Stimulated activated CD8-positive, alpha-beta memory T cell treated with anti-CD3 and anti-CD28 coated beads, Interleukin-15, amount 100 ng/mL, for 4 hours (primary cell): ENCODE measurements at places on chromosomes 6 and 20.

- no peak for DNase-seq
These were observed 68.0 kb upstream of the QKI start for GRCh38 chr6:163346497-163346961.

GRCh38 chr20:4978050-4978918 is 23.0 kb downstream of the SLC23A2 start:
- DNase-seq, result no peak

GRCh38 chr6:134819863-134820800 is 129.8 kb downstream of the ALDH8A1 start:
- no peak for DNase-seq

GRCh38 chr20:13291157-13291556 is 70.1 kb downstream of the ISM1 start:
- DNase-seq, result no peak

DNA sequence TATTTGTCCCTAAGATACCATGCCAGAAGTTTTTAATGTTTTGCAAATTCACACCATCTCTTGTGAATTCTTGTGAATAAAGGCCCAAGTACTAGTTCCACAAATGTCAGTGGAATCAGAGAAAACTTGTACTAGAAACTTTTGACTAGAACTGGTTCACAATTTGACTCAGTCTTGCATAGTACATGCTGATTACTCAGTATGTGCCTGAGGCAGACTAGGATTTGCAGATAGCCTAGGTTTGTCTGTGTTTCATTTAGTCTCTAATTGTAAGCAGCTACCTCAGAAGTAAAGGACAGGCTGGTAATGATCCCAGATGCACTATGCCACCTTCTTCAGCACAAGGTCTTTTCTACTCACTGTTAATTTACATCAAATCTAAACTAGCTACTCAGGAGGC is 34.2 kb upstream of the GSTA4 start:
- DNase-seq, result no peak

GRCh38 chr6:73349311-73349710 is 4.8 kb downstream of the DPPA5 start:
- no peak for DNase-seq

DNA sequence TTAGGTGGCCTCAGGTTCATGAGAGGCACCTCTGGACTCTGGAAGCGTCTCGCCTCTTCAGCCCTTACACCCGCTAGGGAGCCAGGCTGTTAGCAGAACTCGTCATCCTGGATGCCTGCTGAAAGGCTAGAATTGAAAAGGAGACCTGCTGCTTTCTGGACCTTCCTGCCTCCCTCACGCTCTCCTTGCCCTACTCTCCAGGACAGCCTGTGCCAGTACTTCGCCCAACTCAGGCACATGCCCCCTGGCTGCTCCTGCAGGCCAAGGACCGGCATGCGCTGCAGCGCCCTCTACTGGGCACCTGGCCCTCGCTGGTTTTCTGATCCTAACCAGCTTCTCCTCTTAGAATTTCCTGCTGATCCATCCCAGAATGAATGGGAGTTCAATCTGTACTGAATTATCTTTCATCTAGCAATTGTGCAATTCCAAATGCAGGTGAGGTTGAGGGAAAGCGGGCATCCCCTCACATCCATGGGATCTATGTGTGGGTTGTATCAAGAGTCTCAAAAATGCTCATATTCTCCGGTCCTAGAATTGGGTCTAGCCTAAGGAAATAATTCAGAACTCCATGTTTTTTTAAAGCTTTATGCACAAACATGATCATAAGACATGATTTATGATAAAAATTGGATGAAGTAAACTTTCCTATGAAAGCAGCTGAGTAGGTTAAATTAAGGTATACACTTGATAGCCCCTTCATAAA is 78.0 kb downstream of the PTPN1 start:
- peak; percentile 37 for DNase-seq

- no peak for DNase-seq
These were observed 90.9 kb upstream of the MLIP start for GRCh38 chr6:54020334-54020733.

- DNase-seq, result no peak
These were observed 468.7 kb upstream of the ID4 start for GRCh38 chr6:19368511-19368910.

- DNase-seq, result no peak
These were observed 329.0 kb upstream of the NRSN1 start for GRCh38 chr6:23797041-23797440.

DNA sequence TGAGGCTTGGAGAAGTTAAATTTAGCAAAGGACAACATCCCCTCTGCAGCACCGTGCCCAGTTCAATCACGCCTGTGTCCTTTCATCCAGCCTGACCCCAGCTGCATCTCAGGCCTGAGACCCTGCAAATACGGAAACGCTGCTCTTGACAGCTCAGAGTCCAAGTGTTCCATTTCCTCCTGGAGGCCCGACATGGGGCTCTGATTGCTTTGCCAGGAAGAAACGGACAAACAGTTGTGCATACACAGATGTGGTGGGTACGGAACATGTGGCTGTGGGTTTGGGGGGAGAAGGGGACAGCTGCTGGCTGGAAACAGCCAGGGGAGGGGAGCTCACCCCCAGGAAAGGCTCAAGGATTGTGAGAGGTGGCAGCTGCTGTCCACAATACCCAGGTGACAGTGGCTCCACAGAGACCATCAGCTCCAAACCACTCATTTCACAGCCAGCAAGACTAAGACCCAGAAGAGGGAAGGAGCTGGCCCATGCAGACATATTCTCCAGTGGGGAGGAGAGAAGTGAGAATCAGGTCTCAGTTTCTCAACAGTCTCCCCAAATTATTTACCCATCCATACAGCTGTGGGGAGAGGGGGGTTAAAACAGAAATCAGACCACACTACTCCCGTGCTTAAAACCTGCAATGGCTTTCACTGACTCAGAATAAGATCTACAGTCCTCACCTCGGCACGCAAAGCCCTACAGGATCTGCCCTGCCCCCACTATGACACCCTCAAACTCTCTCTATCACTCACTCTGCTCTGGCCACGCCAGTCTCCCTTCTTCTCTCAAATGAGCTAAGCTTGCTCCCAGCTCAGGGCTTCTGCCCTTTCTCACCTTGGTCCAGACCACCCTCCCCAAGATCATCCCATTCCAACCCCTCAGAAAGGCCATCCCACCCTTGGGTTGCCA is 89.1 kb downstream of the PREX1 start:
- DNase-seq, result no peak

DNA sequence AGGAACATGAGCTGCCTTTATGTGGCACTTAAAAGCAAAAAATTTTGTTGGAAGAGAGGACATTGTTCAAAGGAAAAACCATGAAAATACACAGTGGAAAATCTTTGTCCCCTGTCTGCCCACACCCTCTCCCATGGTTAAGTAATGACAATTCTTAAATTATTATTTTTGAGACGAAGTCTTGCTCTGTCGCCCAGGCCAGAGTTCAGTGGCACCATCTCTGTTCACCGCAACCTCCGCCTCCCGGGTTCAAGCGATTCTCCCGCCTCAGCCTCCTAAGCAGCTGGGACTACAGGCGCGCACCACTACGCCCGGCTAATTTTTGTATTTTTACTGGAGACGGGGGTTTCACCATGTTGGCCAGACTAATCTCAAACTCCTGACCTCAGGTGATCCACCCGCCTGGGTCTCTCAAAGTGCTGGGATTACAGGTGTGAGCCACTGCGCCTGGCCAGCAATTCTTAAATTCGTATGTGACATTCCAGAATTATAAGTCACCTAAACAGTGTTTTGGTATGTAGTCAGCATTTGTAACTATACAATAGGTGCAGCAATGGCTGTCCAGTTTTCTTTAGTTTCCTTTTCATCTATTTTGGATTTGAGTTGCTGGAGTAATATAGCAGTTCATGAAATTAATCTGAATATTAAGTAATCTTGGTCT is 636 bp upstream of the SSR1 start:
- DNase-seq, result no peak

DNA sequence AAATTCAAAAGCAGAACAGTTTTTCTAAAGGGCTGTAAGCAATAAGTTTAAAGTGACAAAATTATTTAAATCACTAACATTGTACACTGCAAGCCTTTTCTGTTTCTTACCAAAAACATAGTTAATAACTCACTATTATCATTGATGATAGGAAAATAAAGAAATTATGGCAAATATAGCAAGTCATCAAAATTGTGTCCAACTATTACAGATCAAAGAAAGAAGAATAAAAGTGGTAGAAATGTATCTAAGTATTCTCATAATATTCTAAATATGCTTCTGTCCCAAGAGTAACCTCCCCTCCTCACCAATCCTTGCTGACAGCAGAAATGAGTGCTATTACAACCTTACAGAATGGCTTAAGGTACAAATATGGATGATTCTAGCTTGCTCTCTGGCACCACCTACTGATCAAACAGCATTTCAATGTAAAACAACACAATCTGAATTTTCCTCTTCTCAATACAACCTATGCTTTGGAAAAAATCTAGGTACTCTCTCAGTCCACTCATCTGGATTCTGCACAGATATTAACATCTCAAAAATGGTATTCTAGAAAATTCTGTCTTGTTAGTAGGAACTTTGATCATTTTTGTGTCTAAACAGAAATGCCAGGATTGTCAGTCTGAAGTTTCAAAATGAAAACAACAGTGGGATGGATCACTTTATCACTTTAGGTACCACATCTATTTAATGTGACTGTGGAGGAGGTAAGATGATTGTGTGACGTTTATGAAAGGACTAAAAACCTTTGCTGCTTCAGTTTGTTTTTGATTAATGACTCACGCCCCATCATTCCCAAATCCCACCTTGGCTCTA is 40.9 kb downstream of the ZFP64 start:
- no peak for DNase-seq

GRCh38 chr6:101777646-101778045 is 384.1 kb downstream of the GRIK2 start:
- no peak for DNase-seq
